ENCODE measurements at places on chromosomes 13 and 19. TPM values are rescaled to one million over a fixed set of nuclear protein-coding genes. Genes with fewer than 3 reads are reported as not detected.

DNA sequence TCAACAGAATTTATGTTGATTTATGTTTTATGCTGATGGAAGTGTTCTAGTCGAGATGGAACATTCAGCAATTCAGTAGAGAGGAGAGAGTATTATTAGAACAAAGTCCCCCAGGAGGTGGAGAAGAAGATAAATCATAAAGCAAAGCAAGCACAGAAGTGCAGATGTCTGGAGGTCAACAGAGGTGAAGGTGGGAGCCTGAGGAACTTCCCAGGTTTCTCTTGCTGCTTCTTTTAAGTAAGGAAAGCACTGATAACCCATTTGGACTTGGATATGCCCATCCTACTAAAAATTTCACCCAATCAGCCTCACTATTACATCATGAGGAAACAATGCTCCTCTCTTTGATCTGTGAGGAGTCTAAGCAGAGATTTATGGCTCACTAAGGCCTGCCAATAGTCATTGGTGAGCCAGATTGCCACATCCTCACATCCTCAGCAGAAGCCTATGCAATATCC is 98.8 kb downstream of the EPSTI1 start:
- H3K27me3 ChIP-seq = no peaks in the 10 kb centered on the region
- H3K4me1 ChIP-seq = no peaks in the 10 kb centered on the region
- H3K27ac ChIP-seq = no peak overlapping the region
- no peak overlapping the region for H3K4me3 ChIP-seq

- H3K27ac ChIP-seq = no peak overlapping the region
- no peaks in the 10 kb centered on the region for H3K36me3 ChIP-seq
- H3K4me1 ChIP-seq = no peaks in the 10 kb centered on the region
- no peak overlapping the region for H3K4me3 ChIP-seq
- no peaks in the 10 kb centered on the region for H3K27me3 ChIP-seq
- DNase-seq = no peak
These were observed 471.4 kb downstream of the MYO16 start for GRCh38 chr13:109100705-109101304.

DNA sequence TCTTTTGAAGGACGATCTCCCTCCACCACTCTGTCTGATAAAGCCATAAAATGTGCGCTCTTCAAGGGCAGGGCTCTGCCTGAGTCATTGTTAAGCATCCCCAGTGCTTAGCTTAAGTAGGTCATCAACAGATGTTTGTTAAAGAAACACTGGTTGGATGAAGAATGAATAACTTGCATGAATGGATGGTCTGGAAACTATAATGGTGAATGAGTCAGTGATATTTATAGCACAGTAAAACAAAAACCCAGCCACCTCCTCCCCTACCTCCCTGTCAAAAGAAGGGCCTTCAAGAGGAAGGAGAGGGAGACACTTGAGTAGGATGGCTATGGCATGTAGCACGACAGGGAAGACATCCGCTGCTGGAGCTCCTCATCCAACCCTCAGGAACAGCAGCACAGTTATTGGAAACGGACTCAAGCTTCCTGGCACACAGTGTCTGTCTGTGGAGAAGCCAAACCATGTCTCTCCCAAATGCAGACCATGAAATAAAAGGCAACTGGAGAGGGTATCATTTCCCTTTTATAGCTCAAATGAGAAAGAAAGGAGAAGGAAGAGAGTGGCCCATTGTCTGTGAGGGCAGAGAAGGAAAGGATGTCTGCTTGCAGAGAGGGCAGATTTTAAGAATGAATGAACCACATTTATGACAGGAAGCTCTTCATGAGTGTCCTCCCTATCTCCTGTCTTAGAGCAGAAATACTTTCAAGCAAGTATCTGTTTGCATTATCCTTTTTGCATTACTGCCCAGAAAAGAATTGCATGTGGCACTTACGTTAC is 183.5 kb upstream of the UBL3 start:
- no peak overlapping the region for H3K27ac ChIP-seq
- no peak for DNase-seq
- no peaks in the 10 kb centered on the region for H3K4me1 ChIP-seq
- no peaks in the 10 kb centered on the region for H3K36me3 ChIP-seq
- no peak overlapping the region for H3K4me3 ChIP-seq

- no peaks in the 10 kb centered on the region for H3K27me3 ChIP-seq
- no peak overlapping the region for H3K27ac ChIP-seq
- H3K36me3 ChIP-seq = no peaks in the 10 kb centered on the region
- no peaks in the 10 kb centered on the region for H3K4me1 ChIP-seq
- no peak for DNase-seq
These were observed 253.9 kb downstream of the ZNF536 start for GRCh38 chr19:30625947-30626625.

DNA sequence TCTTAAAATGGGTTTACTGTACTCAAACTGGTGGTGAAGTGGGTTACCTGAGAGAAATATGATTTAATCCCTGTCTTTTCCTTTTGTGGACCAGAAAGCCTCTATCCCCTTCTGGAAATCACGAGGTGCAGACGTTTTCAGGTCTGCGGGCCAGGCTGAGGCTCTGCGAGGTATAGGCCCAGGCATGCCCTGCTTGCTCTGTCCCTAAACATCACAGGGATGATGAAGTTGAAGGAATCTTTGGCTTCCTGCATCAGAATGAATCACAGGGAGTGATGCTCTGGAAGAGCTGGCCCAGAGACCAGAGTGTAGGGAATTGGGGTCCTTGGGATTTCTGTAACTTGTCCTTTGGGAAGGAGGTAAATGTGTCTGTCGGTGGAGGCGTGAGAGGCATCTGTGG is 18.4 kb upstream of the CHST8 start:
- H3K4me1 ChIP-seq = no peaks in the 10 kb centered on the region
- H3K27ac ChIP-seq = no peak overlapping the region
- no peak for DNase-seq

GRCh38 chr19:18408053-18408476 is 10.6 kb upstream of the LRRC25 start:
- H3K27ac ChIP-seq = no peak overlapping the region
- H3K27me3 ChIP-seq = no peaks in the 10 kb centered on the region
- no peaks in the 10 kb centered on the region for H3K36me3 ChIP-seq
- no peak for DNase-seq
- H3K4me1 ChIP-seq = no peaks in the 10 kb centered on the region
- no peak overlapping the region for H3K4me3 ChIP-seq

- H3K27me3 ChIP-seq = no peaks in the 10 kb centered on the region
- H3K27ac ChIP-seq = no peak overlapping the region
- H3K4me3 ChIP-seq = no peak overlapping the region
- DNase-seq = no peak
- no peaks in the 10 kb centered on the region for H3K4me1 ChIP-seq
These were observed 44.7 kb downstream of the CACNA1A start for GRCh38 chr19:13461536-13461935.

SPTBN4 gene
- total RNA-seq = 0.49 TPM

Measured in CD8-positive, alpha-beta memory T cell (primary cell).